GM18507 (cell line): ENCODE measurements at places on chromosomes 7 and 10.

GRCh38 chr10:6276356-6276755, 73.6 kb downstream of the PFKFB3 start:
- DNase-seq = no peak

GRCh38 chr10:78597796-78598555, 470.8 kb upstream of the ZMIZ1 start:
- no peak for DNase-seq

GRCh38 chr10:23461557-23461956, 22.7 kb downstream of the OTUD1 start:
- no peak for DNase-seq

GRCh38 chr10:88707429-88708155, 1.5 kb downstream of the LIPK start:
- DNase-seq = no peak

GRCh38 chr7:71826141-71826540, 586.0 kb downstream of the CALN1 start:
- no peak for DNase-seq

DNA sequence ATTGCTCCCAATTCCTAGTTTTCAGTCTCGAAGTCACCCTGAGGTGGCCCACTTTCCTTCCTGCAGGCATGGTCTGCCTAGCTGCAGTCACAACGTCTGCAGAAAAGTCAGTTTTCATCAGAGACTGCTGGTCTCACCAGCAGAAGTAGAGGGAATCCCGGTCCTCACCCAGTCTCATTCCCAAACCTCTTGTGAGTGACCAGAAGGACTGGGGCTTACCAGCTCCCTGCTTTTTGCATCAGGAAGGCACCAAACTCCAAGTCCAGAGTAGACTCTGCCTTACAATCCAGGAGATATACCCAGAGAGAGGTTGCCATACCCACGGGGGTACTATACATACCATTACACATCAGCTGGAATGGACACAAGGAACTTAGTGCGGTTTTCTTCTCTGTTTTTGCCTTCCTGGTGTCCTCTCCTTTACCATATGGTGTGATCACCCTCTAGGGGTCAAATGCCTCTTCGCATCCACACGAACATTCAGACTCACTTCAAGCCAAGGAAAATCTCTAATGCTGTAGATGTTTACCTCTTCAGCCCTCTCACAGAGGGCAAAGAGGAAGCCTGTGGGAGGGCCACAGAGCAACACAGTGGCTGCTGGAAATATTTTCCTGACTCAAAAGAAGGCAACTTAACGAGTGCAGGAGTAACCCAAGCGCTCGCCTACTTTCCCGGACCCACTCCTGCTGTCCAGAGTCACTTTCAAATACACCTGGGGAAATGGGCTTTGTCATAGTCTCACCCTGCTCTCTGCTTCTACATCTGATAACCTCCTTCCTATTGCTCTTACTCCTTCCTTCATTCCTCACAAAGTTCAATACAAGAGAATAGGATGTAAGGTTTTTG, 220.9 kb downstream of the C7orf25 start:
- DNase-seq = no peak
